Naive thymus-derived CD8-positive, alpha-beta T cell (primary cell): ENCODE measurements at places on chromosomes 3 and 15.

- DNase-seq = peak; percentile 39
- H3K36me3 ChIP-seq = no peaks in the 10 kb centered on the region
- no peaks in the 10 kb centered on the region for H3K27me3 ChIP-seq
- peaks cover 17% of the 10 kb centered on the region for H3K4me1 ChIP-seq
Observed at GRCh38 chr15:63466378-63467192, 37.8 kb upstream of the USP3 start.

DNA sequence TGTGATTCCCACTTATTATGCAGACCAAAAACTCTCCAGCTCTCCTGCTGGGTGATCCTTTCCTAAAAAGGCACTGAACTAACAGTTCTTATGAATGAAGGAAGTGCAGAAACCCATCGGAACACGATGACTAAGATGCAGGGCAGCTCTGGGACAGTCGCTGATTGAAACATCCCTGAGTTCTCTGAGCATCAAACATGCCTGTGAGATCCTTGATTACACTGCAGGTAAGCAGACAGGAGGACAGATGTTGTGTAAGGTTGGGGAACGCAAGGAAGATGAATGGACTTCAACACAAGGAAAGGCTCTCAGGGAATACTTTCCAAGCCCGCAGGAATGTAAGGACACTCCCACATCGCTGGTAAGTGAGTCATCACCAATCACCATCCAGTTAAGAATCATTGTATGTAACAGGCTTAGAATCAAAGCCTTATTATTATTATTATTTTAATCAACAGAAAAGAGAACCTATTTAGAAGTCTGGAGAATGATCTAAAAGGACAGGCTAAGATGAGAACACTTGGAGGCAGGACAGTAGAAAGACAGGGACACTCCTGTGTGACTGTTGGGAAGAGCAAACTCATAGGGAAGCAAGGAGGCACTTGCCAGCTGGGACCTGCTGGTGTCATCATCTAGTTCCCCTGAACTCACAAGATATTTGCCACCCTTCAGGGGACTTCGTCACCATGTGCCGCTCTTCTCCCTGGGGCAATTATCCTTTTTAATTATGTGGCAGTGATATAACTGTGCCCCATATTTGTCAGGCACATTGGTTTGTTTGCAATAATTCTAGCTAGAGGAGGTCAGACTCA, 26.0 kb downstream of the TMEM158 start:
- H3K4me1 ChIP-seq = no peaks in the 10 kb centered on the region
- DNase-seq = no peak
- no peaks in the 10 kb centered on the region for H3K36me3 ChIP-seq
- no peak overlapping the region for H3K27ac ChIP-seq
- H3K4me3 ChIP-seq = no peak overlapping the region

DNA sequence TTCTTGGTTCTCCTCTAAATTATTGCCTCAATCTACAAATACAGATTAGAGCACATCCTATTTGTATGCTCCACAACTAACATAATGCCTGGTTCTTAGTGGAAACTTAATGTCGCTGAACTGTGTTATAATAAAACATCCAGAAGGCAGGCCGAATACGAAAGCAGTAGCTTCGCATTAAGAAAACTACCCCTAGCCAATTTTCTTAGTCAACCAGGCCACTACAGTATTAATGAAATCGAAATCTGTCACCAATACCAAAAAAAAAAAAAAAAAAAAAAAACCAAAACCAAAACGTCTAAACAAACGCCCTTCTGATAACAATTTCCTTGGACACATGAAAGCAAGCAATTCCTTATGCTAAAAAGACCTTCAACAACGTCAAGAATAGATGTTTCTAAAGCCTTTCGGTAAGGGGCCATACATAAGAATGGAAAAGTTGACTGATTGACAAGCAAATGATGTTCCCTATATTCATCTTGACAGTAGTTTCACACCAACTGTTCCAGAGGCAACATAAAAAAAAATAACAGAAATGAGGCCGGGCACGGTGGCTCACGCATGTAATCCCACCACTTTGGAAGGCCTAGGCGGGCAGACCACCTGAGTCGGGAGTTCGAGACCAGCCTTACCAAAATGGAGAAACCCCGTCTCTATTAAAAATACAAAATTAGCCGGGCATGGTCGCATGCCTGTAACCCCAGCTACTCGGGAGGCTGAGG, 1.3 kb downstream of the DENND6A start:
- peak overlapping the region; percentile 93 for H3K4me3 ChIP-seq
- DNase-seq = no peak
- H3K4me1 ChIP-seq = peaks cover 24% of the 10 kb centered on the region
- H3K27me3 ChIP-seq = no peaks in the 10 kb centered on the region

- H3K4me1 ChIP-seq = peaks cover 67% of the 10 kb centered on the region
- peak overlapping the region; percentile 98 for H3K27ac ChIP-seq
- no peak for DNase-seq
- H3K27me3 ChIP-seq = no peaks in the 10 kb centered on the region
Observed at GRCh38 chr15:31352339-31352751, 25.7 kb downstream of the KLF13 start.

- no peaks in the 10 kb centered on the region for H3K27me3 ChIP-seq
- H3K36me3 ChIP-seq = peaks cover 49% of the 10 kb centered on the region
- H3K27ac ChIP-seq = no peak overlapping the region
- no peak for DNase-seq
- H3K4me1 ChIP-seq = peaks cover 6% of the 10 kb centered on the region
Observed at GRCh38 chr3:125017406-125017805, 38.4 kb downstream of the HEG1 start.

DNA sequence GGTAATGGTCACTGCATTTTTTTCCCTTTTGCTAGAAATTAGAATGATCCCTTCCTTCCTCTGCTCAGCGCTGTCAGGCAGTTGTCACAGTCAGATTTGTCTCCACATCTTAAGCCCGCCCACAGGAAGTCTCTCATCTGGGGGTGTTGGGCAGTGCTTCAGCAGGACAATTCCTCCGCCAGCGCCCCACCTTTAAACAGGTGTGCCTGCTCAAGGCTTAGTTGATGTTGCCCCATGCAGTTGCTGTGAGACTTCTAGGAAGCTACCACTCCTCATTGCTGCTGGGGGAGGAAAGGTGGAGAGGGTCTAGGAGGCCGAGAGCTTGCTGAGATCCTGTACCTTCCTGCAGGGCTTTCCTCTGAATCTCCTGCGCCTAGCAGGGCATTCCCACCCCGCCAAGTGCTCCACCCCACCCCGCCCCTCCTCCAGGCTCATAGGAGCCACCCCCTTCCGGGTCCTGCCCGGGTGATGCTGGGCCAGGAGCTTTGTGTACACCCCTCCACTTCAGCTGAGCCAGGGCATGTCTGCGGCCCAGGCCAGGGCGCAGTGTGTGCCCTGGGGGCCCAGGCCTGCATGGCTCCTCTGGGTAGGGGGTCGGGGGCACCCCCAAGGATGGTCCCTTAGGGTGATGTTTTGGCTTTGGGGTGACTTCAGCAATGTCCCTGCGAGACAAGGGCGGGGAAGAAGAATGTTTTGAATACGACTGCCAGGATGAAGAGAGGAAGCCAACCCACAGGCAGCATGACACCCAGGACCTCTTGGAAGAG, 68.7 kb downstream of the TRAK1 start:
- peaks cover 27% of the 10 kb centered on the region for H3K4me1 ChIP-seq
- no peaks in the 10 kb centered on the region for H3K27me3 ChIP-seq
- peak; percentile 59 for DNase-seq
- peak overlapping the region; percentile 73 for H3K4me3 ChIP-seq

DNA sequence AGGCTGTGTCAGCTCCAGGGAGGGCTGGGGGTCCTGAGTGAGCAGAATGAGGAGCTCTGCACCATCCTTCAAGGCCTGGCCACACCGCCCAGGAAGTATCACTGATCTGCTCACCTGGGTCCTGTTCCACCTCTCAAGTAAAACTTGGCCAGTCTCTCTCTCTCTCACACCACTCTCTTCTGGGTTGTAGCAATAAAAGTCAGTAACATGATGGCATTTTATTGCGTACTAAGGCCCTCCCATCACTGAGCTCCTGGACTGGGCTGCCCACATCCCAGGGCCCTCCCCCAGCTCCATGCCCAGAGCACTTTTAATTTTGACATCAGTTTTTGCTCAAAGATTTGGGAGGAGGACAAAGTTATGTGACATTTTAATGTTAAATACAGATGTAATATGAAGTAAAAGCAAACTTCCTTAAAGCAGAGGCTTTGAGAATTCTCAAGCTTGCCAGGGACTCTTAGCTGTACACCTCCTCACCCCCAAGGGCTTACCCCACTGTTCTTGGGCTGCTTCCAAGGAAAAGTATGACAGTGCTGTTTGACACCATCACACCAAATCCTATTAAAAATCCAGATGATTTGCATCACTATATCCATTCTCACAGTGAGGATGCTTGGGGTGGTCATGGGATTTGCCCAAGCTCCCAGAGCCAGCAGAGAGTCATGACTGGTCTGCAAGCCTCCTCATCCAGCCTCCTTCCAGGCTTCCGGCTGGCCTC, 105.1 kb upstream of the SLCO2A1 start:
- no peaks in the 10 kb centered on the region for H3K27me3 ChIP-seq
- peaks cover 36% of the 10 kb centered on the region for H3K36me3 ChIP-seq
- H3K27ac ChIP-seq = no peak overlapping the region
- H3K4me3 ChIP-seq = no peak overlapping the region
